GM12878 (cell line): ENCODE measurements at places on chromosomes 5 and 9. TPM values are rescaled to one million over a fixed set of nuclear protein-coding genes. Genes with fewer than 3 reads are reported as not detected.

ZNF883 gene
- 0.21 TPM in 1 of 2 replicates, not detected in the other for polyA plus RNA-seq

DNA sequence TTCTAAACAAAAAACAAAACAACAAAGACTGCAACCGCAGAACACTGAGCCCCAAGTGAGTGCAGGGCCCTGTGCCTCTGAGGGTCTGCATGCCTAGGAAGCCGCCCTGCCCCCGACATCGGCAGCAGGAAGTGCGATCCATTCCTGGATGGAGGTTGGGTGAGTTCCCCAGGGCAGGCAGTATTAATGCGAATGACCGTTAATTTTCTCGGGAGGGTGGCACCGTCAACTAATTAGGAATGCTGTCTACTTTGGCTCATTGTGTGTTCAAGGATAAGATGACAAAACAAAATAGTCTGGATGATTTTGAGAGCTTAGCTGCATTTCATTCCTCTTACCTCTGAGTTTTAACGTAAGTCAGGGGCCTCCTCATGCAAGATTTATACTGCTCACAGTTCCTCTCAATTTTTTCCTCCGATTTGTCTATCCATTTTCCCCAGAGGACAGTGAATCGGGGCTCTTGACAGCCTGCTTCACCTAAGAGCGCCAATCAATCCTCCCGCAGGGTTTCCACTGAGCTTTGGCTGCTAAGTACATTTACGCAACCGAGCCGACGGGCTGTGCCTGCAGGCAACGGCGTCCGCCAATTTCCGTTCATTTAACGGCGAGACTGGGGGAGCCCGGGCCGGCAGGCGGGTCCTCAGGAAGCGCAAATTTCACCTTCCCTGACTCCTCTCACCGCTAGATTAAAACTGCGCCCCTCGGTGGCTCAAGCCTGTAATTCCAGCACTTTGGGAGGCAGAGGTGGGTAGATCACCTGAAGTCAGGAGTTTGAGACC lies 2.9 kb upstream of the NXNL2 start:
- no peaks in the 10 kb centered on the region for H3K36me3 ChIP-seq
- no peak overlapping the region for H3K4me3 ChIP-seq
- no peak overlapping the region for H3K27ac ChIP-seq
- no peak for DNase-seq
- no peaks in the 10 kb centered on the region; the same call in 1 of the 2 replicates for H3K27me3 ChIP-seq
- H3K4me1 ChIP-seq, result no peaks in the 10 kb centered on the region

KCNMB1 gene
- 2.5 and 3.4 TPM in 2 replicates for polyA plus RNA-seq

DNA sequence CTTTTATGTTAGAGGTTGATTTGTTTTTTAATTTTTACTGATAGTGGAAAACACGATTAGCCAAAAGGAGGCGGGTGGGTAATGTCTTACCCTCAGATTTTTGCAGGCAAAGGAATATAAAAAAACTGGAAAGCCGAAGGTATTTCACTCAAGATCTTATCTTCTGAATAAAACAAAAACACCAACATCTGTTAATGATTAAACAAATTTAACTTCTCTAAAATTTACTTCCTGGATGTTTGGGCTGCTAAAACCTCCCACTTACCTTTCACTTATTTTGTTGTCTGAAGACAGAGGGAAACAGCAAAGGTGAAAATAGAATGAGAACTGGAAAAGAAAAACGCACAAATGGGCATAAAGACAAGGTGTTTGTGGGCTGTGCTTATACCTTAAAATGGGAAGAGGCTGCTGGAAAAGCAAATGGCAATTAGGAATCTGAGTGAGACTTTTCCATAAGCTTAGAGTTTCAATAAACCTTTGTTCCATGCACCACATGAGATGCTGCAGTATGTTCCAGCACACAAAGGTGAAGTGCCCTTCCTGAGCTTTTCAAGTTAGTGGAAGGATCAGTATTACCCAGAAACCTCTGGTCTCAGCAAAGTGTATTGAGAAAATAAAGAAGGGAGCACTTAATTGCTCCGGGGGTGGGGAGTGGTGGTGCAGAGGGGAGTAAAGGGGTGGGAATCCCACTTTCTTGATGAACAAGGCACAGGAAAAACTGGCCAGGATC lies 298.3 kb downstream of the BNC2 start:
- no peak for DNase-seq
- H3K36me3 ChIP-seq, result no peaks in the 10 kb centered on the region
- no peak overlapping the region for H3K27ac ChIP-seq
- no peaks in the 10 kb centered on the region for H3K27me3 ChIP-seq
- no peak overlapping the region for H3K4me3 ChIP-seq

DNA sequence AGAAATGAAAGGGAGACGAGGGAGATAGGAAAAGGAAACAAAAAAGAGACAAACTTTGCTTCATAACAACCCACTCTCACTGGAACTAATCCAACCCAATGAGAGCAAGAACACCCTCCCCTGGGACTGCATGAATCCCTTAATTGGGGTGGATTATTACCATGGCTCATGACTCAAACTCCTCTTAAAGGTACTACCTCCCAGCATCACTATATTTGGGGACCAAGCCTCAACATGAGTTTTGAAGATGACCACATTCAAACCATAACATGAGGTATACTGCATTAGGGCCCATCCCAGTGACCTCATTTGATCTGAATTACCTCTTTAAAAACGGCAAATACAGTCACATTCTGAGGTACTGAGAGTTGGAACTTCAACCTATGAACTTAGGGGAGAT lies 8.0 kb downstream of the MTAP start:
- H3K27me3 ChIP-seq, result no peaks in the 10 kb centered on the region
- H3K4me3 ChIP-seq, result no peak overlapping the region
- H3K27ac ChIP-seq, result no peak overlapping the region
- H3K36me3 ChIP-seq, result no peaks in the 10 kb centered on the region; the same call in 1 of the 2 replicates
- peaks cover 19% of the 10 kb centered on the region for H3K4me1 ChIP-seq

GRCh38 chr9:6367128-6367890 lies 39.1 kb downstream of the TPD52L3 start:
- H3K27ac ChIP-seq, result no peak overlapping the region
- H3K36me3 ChIP-seq, result no peaks in the 10 kb centered on the region
- no peak for DNase-seq
- H3K27me3 ChIP-seq, result no peaks in the 10 kb centered on the region

DNA sequence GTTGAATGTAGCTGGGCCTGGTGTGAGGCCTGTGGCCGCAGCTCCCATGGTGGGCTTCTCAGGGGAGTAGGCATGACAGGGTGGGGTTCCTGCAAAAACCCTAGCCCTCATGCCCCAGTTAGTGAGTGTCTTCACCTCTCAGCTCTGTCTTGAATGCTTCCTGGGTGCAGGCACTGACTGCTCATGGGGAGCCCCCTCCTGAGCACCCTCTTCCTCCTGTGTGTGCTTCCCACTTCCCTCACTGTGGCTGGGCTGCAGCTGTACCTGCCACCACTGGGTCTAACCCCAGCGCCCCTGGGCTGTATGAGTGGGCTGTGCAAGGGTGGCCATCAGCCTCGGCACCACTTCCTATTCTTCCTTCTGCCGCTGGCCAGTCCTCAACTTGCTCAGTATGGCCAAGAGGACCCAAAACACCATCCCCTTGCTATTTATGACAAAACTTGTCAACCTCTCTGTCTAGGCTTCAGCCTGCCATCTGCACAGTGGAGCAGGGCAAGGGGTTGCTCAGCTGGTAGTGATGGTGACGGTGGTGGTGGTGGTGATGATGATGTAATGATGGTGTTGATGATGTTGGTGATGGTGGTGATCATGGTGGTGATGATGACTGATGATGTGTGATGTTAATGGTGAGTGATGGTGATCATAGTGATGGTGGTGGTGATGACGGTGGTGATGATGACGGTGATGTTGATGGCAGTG lies 67.5 kb downstream of the RXRA start:
- no peak for DNase-seq
- H3K4me3 ChIP-seq, result peak overlapping the region; percentile 79
- H3K4me1 ChIP-seq, result peaks cover 58% of the 10 kb centered on the region
- H3K36me3 ChIP-seq, result peaks cover under 1% of the 10 kb centered on the region
- H3K27me3 ChIP-seq, result no peaks in the 10 kb centered on the region
- peak overlapping the region; percentile 98 for H3K27ac ChIP-seq

TPPP gene
- 0.24 TPM in 1 of 2 replicates, not detected in the other for polyA plus RNA-seq

GRCh38 chr5:141598391-141599345 lies 20.1 kb downstream of the DIAPH1 start:
- no peak overlapping the region; the same call in 1 of the 2 replicates for H3K27ac ChIP-seq
- peaks cover 8% of the 10 kb centered on the region for H3K36me3 ChIP-seq
- no peak for DNase-seq
- H3K27me3 ChIP-seq, result no peaks in the 10 kb centered on the region
- peaks cover 11% of the 10 kb centered on the region for H3K4me1 ChIP-seq
- H3K4me3 ChIP-seq, result no peak overlapping the region

HAVCR1 gene
- polyA plus RNA-seq, result not detected in 2 replicates

DNA sequence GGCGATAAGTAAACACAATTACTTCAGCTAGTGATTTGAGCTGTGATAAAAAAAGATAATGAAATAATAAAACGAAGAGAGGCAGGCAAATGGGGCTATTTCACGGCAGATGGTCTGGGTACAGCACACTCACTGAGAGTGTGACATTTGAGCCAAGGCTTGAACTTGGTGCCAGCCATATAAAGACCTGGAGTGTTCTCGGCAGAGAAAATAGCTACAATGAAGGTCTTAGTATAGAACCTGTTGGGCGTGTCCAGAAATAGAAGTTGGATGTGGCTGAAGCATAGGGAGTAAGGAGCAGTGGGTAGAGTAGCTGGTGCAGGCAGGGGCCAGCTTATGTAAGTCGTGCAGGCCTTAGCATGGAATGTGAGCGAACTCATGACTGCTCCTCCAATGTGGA lies 660.3 kb upstream of the WWC1 start:
- DNase-seq, result no peak
- no peaks in the 10 kb centered on the region for H3K4me1 ChIP-seq
- no peaks in the 10 kb centered on the region for H3K36me3 ChIP-seq
- no peaks in the 10 kb centered on the region for H3K27me3 ChIP-seq
- H3K4me3 ChIP-seq, result no peak overlapping the region

PCDHGB3 gene
- not detected in 2 replicates for polyA plus RNA-seq

DNA sequence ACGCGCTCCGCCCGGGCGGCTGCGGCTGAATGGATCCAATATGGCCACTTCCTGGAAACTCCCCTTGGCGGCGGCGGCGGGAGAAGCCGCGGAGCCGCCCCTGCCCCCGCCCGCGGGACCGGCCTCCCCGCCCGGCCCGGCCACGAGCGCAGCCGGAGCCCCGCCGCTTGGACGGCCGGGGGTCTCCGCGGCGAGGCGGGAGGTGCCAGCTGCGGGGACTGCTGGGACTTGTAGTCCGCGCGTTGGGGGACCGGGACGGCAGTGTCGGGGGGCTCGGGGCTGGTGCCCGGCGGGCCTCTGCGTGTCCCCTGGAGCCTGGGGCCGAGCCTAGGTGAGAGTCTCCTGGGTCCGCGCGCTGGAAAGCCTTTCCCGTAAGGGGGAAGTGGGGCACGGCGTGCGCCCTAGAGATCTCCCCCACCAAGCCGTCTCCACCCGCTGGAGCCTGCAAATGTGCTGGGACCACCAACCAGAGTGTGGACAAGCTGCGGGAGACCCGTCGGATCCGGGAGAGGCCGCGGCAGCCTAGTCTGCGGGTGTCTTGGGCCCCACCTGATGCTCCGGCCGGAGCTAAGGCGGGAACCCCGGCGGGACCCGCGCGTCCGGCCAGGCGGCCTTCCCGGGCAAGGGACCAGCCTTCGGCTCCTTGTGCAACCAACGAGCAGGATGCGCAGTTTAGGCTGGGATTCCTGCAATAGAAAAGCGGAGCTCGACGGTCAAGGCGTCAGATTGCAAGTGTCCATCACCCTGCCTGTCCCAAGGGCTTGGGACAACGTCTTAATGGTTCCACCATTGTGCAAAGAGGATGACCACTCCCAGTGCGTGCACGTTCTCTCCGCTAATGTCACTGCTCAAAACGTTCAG lies at the start of gene SEPTIN8:
Gene SEPTIN8 (minus strand): TSS at position 31 of the 861 bp plus-strand sequence. CDS start 102 bp downstream, outside the sequence.
- H3K36me3 ChIP-seq, result no peaks in the 10 kb centered on the region
- no peaks in the 10 kb centered on the region for H3K27me3 ChIP-seq
- H3K4me1 ChIP-seq, result peaks cover 7% of the 10 kb centered on the region
- no peak for DNase-seq
- peak within 1 kb of the TSS; percentile 83 for H3K4me3 ChIP-seq

FRMPD1 gene
- 0.08 TPM in 1 of 2 replicates, not detected in the other for polyA plus RNA-seq

DNA sequence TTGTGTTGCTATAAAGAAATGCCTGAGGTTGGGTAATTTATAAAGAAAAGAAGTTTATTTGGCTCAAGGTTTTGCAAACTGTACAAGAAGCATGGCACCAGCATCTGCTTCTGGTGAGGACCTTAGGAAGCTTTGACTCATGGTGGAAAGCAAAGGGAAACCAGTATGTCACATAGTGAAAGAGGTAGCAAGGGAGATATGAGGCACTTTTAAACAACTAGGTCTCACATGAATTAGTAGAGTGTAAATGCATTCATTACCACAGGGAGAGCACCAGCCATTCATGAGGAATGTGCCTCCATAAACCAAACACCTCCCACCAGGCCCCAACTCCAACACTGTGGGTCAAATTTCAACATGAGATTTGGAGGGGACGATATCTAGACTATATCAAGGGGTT lies 40.8 kb downstream of the OR2Y1 start:
- H3K4me3 ChIP-seq, result no peak overlapping the region
- no peaks in the 10 kb centered on the region for H3K27me3 ChIP-seq
- H3K36me3 ChIP-seq, result no peaks in the 10 kb centered on the region
- no peak overlapping the region for H3K27ac ChIP-seq
- no peak for DNase-seq

ST6GALNAC6 gene
- 10.3 and 12.6 TPM in 2 replicates for polyA plus RNA-seq

- DNase-seq, result no peak
- H3K27ac ChIP-seq, result no peak overlapping the region
- no peak overlapping the region for H3K4me3 ChIP-seq
- no peaks in the 10 kb centered on the region for H3K27me3 ChIP-seq
Observed at GRCh38 chr9:133153227-133154096, 10.3 kb downstream of the GBGT1 start.

DNA sequence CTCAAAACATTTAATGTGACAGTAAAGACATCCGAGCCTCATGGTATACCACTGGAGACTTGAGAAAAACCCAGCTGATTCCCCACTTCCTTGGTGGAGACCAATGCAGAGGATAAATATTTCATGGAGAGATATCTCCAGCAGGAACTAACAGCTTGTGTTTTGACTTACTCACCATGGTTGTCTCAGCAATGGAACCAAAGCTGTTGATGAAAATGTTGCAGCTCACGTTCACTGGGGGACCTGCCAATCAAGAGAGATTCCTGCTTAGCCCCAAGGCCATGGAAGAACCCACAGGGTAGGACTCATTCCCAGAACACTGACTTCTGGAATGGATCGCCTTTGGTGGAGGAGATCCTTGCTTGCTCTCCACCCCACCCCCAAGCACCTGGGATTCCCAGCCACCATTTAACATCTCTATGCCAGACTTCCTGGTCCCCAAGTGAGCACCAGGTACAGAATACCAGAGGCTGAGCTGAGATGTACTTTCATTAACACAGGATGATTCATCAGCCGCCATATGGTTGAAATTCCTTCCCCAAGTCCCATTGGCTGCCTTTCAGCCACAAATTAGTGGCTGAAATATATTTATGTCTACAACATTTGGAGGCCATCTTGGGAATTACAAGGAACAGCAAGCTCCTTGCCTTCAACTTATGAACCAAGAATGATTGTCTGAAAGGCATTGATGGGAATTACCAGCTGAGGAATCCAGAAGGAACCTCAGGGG lies 37.9 kb downstream of the GLRA1 start:
- no peaks in the 10 kb centered on the region for H3K36me3 ChIP-seq
- no peak overlapping the region for H3K27ac ChIP-seq
- no peak overlapping the region for H3K4me3 ChIP-seq
- H3K4me1 ChIP-seq, result no peaks in the 10 kb centered on the region
- no peak for DNase-seq
- H3K27me3 ChIP-seq, result no peaks in the 10 kb centered on the region

HAVCR2 gene
- polyA plus RNA-seq, result 3.8 and 6.0 TPM in 2 replicates

GRCh38 chr5:31993165-31993961 lies 180.8 kb downstream of the GOLPH3 start:
- DNase-seq, result no peak
- H3K4me1 ChIP-seq, result peaks cover 24% of the 10 kb centered on the region
- no peaks in the 10 kb centered on the region for H3K36me3 ChIP-seq
- peak overlapping the region; percentile 46; the same call in 1 of the 2 replicates for H3K4me3 ChIP-seq
